Stimulated activated naive CD8-positive, alpha-beta T cell treated with anti-CD3 and anti-CD28 coated beads, Interleukin-15, Interleukin-2, amounts not matched to agents 100 U/mL and 50 U/mL, for 24 hours (primary cell): ENCODE measurements at places on chromosomes 2 and 18.
A peak's percentile ranks its signal among the peaks of the same experiment; 100 is the strongest.

- no peak for DNase-seq
Measured at GRCh38 chr18:37481072-37481471, 84.5 kb downstream of the CELF4 start.

DNA sequence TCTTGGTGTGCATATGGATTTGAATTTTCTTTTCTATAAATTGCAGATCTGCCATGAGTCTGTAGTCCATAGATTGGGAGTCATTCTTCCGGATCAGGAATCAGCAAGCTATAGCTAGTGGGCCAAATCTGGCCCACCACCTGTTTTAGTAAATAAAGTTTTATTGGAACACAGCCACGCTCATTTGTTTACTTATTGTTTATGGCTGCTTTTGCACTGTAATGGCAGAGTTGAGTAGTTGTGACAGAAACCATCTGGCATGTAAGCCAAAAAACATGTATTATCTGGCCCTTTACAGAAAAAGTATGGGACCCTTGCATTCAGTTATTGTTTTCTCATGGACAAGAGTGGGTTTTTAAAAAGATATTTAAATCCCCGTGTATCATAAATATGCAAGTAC is 191.2 kb downstream of the LRRTM1 start:
- DNase-seq = no peak

DNA sequence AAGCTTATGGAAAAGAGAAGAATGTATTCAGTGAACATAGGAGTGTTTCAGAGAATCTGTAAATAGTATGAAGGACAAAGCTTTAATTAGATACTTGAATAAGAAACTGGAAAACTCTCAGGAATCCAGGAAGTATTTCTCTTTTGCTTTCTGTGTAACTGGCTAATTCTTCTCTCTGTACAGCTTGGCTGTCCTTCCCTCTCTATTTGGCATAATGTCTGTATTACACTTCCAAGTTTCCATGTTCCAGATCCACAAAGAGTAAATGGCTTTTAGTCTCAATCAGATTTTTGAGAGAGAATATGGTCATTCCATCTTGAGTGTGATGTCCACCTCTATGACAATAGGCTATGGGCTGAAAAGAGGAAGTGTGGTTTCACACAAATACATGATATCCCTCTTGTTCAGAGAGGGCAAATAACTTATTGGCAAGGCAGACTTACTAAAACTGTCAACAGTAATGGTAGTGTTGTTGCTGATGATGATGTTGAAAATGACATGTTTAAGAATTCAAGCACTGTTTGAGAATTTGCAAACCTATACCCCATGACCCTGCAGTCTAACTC is 129.2 kb upstream of the ERBB4 start:
- no peak for DNase-seq

- DNase-seq = no peak
Measured at GRCh38 chr2:234300391-234300925, 196.4 kb downstream of the ARL4C start.

DNA sequence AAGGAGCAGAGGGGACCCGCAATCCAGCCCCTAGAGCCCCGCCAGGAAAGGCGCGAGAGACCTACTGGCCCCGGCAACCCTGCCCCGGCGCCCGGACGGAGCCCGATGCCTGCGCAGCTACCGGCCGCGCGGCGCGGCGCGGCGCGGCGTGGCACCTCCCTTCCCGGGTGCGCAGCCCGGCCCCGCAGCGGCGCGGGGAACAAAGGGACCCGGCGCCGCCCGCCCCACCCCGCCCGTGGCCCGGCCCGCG is 307 bp downstream of the CDH2 start:
- peak; percentile 4 for DNase-seq

DNA sequence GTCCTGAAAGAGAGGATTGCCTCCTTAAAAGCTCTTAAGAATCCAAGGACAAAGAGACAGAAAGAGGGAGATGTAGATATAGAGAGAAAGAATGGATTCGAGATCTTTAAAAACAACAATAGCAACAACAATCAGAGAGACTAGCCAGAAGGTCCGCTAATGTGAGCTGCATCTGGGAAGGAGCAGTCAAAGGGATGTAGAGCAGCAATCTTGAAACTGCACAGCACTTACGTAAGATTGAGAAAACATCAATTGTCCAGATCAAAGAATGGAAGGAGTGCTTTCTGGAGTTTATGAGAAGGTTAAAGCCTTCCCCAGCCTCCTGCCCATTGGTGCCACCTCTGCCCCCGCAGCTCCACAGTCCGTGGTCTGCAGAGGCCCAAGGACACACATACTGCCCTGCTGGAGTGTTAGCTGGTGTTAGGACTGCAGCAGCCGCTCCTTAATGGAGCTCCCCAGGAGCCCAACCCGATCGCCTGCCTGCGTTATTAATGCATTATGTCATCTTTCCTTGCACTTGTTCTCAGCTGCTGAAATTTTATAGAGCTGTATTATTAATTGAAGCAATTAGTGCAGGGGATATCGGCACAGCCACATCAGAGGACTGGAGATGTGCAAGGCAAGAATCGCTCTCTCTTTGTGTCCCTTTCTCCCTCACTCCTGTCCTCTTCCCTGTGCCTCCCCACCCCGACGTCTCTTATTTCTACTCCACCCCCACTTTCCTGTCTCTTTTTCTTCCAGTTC is 94.2 kb upstream of the STPG4 start:
- no peak for DNase-seq

- no peak for DNase-seq
Measured at GRCh38 chr18:60984510-60984909, 348.7 kb upstream of the CDH20 start.

DNA sequence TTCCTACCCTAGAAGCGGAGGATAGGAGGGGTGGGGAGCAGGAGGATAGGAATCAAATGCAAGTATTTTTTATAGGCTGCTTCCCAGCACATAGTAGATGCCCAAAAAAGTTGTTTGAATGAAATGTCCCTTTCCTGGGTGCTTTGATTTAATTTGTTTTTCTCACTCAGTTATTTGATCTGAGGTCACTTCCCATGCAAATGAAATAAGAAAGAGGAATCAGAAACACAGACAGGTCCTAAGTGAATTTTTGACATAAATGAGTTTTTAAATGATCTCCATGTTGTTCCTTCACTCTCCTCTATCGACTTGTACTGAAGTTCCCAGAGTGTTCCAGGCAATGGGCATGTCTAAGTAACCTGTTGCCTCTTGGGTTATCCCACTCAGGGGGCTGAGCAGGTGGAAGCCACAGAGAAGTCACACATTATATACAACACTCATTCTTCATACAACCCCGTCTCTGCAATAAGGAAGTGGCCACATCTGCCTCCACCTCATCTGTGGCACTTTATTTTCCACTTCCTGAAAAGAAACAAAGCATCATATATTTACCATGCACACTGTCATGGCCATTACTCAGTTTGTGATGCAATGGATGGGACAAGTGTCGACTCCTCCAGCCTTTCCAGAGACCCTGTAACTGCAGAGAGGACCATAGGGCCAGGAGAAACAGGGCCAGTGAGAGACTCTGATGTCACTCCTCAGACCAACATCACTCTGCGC is 81.9 kb upstream of the ZNF397 start:
- DNase-seq = peak; percentile 20

- DNase-seq = no peak
Measured at GRCh38 chr2:197300139-197300538, 10.4 kb downstream of the ANKRD44 start.

DNA sequence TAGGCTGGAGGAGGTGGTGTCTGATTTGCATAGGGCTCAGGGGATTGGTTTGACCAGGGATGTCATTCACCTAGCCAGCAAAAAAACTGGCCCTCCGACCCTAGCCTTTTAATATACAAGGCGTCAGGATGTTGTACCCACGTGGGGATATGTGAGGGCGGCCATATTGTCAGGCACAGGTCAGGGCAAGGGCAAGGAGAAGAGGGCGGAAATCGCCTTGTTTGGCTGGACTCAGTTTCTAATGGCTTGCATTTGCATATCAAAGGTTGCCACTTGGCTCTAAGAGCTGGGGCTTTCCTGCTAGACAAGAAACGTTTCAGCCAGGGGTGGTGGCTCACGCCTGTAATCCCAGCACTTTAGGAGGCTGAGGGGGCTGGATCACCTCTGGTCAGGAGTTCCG is 24.9 kb upstream of the PDCL3 start:
- no peak for DNase-seq

DNA sequence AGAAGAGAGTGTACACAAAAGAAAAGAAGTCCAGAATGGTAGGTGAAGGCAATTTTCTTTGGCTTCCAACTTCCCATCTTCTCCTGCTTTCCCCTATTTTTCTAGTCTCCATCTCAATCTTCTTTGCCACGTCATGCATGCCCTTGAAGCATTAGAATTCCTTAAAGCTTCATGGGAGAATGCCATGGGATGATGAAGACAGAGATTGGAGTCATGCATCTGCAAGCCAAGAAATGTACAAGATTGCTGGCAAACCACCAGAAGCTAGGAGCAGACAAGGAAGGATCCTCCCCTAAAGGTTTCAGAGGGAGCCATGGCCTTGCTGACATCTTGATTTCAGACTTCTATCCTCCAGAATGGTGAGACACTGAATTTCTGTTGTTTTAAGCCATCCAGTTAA is 305.9 kb downstream of the HRH4 start:
- no peak for DNase-seq

- no peak for DNase-seq
Measured at GRCh38 chr2:19669126-19669525, 232.7 kb downstream of the TTC32 start.

DNA sequence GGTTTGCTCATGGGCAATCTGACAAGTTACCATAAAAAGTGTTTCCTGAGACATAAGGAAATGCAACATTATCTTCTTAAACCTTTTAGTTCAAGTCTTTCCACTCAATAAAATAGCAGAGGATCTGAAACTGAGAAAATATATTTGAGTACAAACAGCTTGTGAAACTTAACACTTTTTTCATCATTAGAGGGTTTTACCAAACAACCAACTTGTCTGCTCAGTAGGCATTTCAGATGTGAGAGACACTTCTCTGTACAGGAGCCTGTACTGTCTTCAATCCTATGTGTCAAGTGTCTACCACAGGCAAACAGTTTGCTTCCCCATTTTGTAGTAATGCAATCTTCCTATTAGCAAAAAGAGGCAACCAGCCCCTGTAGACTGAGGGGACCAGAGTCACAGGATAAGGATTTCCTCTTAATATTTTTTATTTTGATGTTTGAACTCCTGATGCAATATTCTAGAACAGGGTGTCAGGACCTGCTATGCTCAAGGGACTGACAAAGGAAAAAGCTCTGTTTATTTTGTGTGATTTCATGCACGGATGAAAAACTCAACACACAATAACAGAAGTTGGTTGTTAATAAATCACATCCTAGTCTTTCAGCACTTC is 159.1 kb upstream of the LHCGR start:
- no peak for DNase-seq

DNA sequence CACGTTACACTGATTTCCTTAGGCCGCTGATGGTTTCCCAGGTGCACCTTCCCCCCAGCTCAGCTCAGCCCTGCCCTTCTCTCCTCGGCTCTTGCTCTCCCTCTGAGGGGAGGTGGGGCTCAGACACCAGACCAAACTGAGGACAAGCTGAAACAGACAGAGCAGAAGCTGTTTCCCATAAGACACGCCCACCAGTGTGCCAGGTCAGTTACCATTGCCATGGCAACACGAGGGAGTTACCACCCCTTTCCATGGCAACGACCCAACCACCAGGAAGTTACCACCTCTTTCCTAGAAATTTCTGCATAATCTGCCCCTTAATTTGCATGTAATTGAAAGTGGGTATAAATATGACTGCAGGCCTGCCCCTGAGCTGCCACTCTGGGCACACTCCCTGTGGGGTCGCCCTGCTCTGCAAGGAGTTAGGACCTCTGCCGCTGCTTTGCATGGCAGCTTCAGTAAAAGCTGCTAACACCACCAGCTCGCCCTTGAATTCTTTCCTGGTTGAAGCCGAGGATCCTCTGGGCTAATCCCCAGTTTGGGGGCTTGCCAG is 120.9 kb upstream of the SMIM21 start:
- no peak for DNase-seq

DNA sequence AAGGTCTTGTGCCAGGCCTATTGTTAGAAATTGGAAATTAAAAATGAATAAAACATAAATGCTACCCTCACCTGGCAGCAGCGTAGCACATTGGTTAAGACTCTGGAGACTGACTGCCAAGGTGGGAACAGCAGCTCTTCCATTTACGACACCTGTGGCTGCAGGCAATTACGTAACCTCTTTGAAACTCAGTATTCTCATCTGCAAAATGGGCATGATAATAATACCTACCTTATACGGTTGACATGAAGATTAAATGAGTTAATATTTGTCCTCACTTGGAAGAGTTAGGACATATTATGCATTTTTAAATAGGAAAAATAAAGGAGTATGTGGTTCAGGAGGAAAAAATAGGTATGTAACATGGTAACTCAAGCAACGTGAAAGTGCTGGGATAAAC is 279.3 kb upstream of the NCKAP5 start:
- no peak for DNase-seq

GRCh38 chr2:105136394-105136793 is 98.5 kb downstream of the MRPS9 start:
- no peak for DNase-seq

DNA sequence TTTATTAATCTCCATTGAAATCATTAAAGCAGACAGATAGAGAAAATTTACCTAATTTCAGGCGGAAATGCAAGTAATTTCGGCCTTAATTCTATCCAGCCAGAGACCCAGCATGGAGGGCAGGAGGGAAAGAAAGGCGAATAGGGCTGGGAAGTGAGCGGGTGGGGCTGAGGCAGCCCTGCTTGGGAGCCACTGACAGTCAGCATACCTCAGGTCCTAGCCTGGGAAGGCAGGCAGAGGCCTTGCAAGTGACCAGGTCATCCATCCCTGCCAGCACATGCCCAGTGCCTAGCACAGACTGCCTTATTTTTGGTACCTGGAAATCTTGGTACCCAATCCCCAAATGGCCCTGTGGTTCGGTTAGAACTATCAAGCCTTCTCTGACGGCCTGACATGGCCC is 1.5 kb downstream of the GDF7 start:
- no peak for DNase-seq

DNA sequence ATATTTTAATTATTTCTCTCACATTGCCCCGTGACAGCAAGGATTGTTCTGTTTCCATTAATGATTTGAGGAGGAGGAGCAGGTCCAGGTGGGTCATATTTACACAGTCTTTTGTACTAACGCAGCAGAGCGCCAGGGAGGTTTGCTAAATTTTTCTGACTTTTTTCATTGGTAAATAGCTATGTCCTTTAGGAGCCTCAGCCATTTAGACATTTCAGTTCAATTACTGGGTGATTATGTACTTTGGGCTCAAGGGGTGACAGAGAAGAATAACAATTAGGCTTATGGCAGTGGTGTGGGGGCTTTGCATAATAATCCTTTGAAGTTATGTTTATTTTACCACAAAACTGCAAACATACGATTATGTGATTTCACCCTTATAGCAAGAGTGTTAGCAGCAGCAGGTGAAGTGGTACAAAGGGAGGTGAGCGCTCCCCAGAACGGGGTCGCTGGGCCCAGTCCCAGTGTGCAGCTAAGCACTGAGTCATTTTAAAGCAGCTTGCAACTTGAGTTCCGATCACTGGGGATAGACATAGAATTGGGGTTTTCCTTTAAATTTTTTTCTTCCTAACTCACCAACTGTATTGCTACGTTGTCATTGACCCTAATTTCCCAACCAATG is 80.3 kb downstream of the TSHZ1 start:
- DNase-seq = no peak

- DNase-seq = no peak
Measured at GRCh38 chr18:6211174-6211504, 203.6 kb downstream of the L3MBTL4 start.

- no peak for DNase-seq
Measured at GRCh38 chr2:61951881-61952280, 46.4 kb downstream of the COMMD1 start.
